ENCODE measurements at places on chromosomes 1 and 21. TPM values are rescaled to one million over a fixed set of nuclear protein-coding genes. Genes with fewer than 3 reads are reported as not detected.
A peak's percentile ranks its signal among the peaks of the same experiment; 100 is the strongest.

TNFRSF9 gene
- total RNA-seq, result 0.28 TPM

SLC44A5 gene
- total RNA-seq, result 9.7 TPM

PDZK1IP1 gene
- total RNA-seq, result not detected

TNFAIP8L2 gene
- total RNA-seq, result not detected

TOMM40L gene
- total RNA-seq, result 17.9 TPM

GRCh38 chr1:218350035-218350525 lies 4.9 kb downstream of the TGFB2 start:
- H3K36me3 ChIP-seq, result no peaks in the 10 kb centered on the region
- peaks cover 31% of the 10 kb centered on the region for H3K27me3 ChIP-seq
- H3K4me3 ChIP-seq, result peak overlapping the region; percentile 26

DNA sequence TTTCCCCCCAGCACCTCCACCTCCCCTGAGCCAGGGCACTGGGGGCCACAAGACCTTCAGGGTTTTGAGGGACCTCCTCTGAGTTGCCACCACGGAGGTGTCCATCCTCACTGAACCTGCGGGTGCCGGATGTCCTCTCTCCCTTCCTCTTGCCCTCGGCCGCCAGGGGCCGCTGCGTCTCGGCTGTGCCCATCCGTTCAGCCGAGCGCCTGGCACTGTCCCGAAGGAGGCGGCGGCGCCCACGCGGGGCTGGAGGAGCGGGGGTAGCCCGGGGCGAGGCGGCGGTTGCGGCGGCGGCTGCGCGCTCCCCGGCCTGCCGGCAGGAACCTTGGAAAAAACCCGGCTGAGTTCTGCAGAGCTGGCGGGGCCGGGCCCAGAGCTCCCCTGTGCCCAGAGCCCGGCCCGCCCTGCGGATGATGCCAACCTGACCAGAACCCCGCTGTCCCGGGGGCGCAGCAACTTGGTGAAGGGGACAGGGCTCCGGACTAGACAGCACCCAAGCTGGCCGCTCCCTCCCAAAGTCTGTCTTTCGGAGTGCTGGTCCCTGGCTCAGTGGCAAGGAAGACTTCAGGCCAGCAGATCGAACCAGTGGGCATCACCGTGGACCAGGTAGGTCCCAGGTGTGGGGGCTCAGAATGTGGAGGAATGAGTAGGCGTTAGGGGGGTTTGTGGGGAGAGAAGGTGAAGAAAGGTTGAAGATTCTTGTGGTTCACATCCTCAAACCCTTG lies 3.7 kb upstream of the PPM1J start:
- H3K4me3 ChIP-seq, result peak overlapping the region; percentile 50
- H3K36me3 ChIP-seq, result no peaks in the 10 kb centered on the region
- H3K27ac ChIP-seq, result no peak overlapping the region

DNA sequence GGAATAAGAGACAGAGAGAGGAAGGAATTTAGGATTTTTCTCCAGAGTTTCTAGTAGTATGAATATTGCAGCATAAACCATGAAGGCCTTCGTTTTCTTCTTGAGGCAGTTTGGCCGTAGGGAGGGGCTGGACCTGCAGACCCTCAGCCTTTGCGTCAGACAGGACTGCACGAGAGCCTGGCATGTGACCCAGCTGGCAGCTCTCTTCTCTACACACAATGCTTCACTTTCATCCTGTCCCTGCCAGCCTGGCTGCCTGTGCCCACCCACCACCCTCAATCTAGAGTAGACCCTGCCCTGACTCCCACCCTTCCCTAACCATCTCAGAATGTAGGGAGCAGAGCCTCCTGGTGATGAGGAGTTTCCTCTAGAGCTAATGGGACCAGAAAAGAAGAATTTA lies 1.6 kb downstream of the CA14 start:
- peak overlapping the region; percentile 92 for H3K4me3 ChIP-seq
- peaks cover 57% of the 10 kb centered on the region for H3K4me1 ChIP-seq
- H3K36me3 ChIP-seq, result no peaks in the 10 kb centered on the region
- H3K27ac ChIP-seq, result peak overlapping the region; percentile 52
- H3K27me3 ChIP-seq, result no peaks in the 10 kb centered on the region

DNA sequence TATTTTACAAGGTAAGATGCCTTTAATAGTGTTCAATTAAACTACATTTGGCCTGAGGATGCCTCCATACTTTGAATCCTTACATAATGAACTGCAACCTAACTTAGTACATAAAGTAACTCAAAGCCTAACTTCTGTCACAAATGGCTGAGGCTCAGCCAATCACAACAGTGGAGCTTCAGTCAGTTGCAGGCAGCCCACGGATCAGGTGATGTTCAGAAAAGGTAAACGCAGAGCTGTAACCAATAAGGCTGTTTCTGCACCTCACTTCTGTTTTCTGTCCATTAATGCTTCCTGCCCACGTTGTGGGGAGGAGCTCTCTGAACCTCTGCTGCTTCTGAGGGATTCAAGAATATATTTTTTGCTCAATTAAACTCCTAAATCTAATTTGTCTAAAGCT lies 94.8 kb upstream of the KIAA0040 start:
- no peaks in the 10 kb centered on the region for H3K4me1 ChIP-seq
- DNase-seq, result no peak
- H3K27ac ChIP-seq, result no peak overlapping the region
- no peak overlapping the region for H3K4me3 ChIP-seq
- H3K27me3 ChIP-seq, result peaks cover 4% of the 10 kb centered on the region

DNA sequence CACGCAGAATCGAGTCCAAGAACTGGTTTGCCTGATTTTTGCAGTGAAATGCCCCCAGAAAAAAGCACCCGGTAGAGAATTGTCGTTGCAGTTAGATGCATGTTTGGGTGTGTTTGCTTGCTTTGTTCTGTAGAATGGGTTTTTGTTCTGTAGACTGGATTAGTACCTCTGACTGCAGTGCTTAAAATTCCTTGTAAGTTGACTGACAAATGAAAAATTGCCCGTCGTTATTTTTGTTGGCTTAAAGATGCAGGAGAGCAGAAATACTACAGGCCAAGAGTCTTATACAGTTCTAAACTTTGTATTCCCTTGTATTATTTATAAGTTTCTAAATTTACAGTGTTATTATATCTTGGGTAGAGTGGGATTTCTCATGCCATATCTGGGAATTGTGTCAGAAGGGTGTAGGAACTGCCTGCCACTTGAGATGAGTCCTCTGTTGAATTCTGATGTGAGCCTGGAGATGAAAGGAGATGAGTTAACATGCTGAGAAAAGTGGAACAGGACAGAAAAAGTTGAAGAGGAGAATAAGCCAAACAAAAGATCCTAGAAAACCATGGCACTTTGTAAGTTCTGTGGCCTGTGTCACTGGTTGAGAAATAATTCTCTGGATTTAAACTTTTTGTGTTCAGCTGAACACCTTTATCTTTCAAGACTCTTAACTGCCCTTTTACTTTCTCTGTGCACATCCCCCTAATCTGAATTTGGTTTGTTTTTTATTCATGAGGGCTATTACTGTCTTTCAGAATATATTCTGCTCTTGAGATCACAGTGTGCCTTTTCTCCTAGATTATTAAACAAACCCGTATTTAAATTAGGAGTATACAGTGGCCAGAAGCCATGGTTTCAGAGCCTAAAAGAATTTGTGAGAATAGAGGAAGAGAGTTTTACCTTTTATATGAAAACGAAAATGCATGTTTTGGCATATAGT lies 1.4 kb downstream of the DESI2 start:
- no peaks in the 10 kb centered on the region for H3K27me3 ChIP-seq
- peaks cover 18% of the 10 kb centered on the region for H3K4me1 ChIP-seq
- H3K4me3 ChIP-seq, result no peak overlapping the region
- H3K36me3 ChIP-seq, result peaks cover 17% of the 10 kb centered on the region
- H3K27ac ChIP-seq, result no peak overlapping the region

GRCh38 chr21:37082856-37083528 lies 9.9 kb downstream of the TTC3 start:
- H3K4me3 ChIP-seq, result no peak overlapping the region
- H3K36me3 ChIP-seq, result peaks cover 9% of the 10 kb centered on the region
- no peaks in the 10 kb centered on the region for H3K27me3 ChIP-seq
- H3K27ac ChIP-seq, result no peak overlapping the region

- no peak for DNase-seq
- H3K4me1 ChIP-seq, result no peaks in the 10 kb centered on the region
- no peaks in the 10 kb centered on the region for H3K27me3 ChIP-seq
- no peak overlapping the region for H3K27ac ChIP-seq
Measured at GRCh38 chr1:224894915-224895314, 34.6 kb upstream of the DNAH14 start.

DNA sequence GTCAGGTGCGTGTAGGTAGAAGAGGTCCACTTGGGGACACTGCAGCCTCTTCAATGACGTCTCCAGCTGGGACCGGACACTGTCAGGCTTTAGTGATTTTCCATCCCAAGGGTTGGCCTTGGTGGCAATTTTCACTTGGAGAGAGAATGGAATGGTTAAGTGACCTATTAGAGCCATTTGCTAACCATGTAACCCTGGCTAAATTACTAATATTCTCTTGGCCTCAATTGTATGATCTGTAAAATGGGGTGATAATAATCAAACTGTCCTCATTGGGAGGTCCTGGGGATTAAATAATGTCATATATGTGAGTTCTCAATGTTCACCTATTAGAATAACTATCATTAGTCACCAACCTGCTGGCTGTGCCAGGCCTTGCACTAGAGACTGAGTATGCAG lies 3.4 kb downstream of the AKR7A2 start:
- no peak overlapping the region for H3K27ac ChIP-seq
- no peak for DNase-seq
- H3K4me3 ChIP-seq, result peak overlapping the region; percentile 78
- H3K27me3 ChIP-seq, result no peaks in the 10 kb centered on the region

GRCh38 chr1:151130987-151131586 lies 15.3 kb downstream of the SEMA6C start:
- peaks cover 33% of the 10 kb centered on the region for H3K27me3 ChIP-seq
- H3K4me3 ChIP-seq, result peak overlapping the region; percentile 81
- no peak overlapping the region for H3K27ac ChIP-seq

DNA sequence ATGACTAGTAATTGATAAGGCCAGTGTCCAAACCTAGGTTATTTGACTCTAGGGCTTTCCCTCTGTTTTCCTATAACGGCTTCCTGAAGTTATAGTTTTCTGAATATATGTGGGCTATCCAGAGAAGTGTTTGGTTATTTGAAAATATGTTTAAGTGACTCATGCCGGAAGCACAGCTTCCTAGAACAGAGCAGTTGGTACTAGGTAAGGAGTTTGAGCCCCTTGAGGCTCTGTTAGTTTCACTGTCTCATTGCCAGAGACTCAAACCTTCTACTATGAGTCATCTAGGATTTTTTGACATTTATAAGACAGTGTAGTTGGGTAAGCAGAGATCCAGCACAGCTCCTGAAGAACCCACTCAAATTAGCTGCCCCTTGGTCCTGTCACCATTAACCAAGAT lies 27.1 kb upstream of the LEPR start:
- H3K4me1 ChIP-seq, result no peaks in the 10 kb centered on the region
- H3K4me3 ChIP-seq, result no peak overlapping the region
- H3K27ac ChIP-seq, result no peak overlapping the region
- no peaks in the 10 kb centered on the region for H3K27me3 ChIP-seq

DNA sequence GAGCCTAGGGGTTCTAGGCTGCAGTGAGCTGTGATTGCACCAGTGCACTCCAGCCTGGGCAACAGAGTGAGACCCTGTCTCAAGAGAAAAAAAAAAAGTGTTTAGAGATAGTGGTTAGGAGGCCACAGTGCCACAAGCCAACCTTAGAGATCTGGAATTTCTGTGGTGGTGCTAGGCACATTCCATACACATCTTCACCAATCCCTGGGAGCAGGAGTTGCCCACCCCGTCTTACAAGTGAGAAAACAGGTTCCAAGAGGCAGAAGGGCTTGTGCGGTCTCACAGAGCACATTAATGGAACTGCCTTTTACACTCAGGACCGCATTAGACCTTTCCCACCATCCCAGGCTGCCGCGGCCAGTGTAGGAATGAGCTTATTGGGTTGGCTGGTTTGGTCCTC lies 93.2 kb downstream of the EPHB2 start:
- no peak for DNase-seq
- H3K27me3 ChIP-seq, result no peaks in the 10 kb centered on the region
- H3K4me3 ChIP-seq, result peak overlapping the region; percentile 67
- H3K27ac ChIP-seq, result no peak overlapping the region
- H3K4me1 ChIP-seq, result peaks cover 92% of the 10 kb centered on the region
